NCI-H1417 (cell line): ENCODE measurements at places on chromosomes 2 and 18.
A peak's percentile ranks its signal among the peaks of the same experiment; 100 is the strongest.

GRCh38 chr18:52636536-52636935 is 296.5 kb downstream of the DCC start:
- DNase-seq: no peak

- DNase-seq: peak; percentile 13
Measured at GRCh38 chr2:8605351-8606065, 76.3 kb upstream of the ID2 start.

GRCh38 chr2:149492923-149493322 is 94.7 kb downstream of the MMADHC start:
- DNase-seq: no peak

GRCh38 chr18:55314031-55314430 is 274.0 kb downstream of the TCF4 start:
- no peak for DNase-seq

- DNase-seq: peak; percentile 95
Measured at GRCh38 chr18:76687304-76687962, 134.9 kb upstream of the ZNF236 start.

DNA sequence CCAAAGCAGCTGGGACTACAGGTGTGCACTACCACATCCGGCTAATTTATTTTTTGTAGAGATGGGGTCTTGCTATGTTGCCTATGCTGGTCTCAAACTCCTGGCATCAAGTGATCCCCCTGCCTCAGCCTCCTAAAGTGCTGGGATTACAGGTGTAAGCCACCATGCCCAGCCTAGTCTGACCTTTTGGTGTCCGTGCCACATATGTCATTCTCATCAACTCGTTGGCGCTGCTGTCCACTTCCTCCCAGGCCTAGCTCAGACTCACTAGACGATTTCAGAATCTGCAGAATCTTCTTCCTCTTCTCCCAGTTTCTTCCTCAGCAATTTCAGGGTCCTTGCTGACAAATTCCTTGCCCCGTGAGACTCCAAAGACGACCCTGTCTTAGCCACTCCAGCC is 39.8 kb upstream of the DNMT3A start:
- DNase-seq: no peak
